ENCODE measurements at places on chromosomes 5 and 9.

DNA sequence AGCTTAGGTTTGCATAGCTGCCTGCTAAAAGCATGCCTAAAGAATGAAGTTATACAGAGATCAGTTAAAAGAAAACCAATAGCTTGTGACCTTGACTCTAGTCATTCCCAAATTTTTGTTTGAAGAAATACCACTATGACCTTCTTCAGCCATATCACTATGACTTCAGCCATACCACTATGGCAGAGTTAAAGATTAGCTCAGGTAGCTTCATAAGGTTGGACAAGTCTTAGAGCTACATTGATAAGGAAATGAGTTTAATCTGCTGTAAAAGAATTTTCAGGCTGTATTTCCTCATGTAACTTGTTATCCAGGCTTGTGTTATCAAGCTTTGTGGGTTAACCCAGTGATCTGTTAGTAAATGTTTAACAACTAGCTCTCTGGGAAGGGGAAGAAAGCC, 30.7 kb downstream of the C6 start:
- no peak for DNase-seq

DNA sequence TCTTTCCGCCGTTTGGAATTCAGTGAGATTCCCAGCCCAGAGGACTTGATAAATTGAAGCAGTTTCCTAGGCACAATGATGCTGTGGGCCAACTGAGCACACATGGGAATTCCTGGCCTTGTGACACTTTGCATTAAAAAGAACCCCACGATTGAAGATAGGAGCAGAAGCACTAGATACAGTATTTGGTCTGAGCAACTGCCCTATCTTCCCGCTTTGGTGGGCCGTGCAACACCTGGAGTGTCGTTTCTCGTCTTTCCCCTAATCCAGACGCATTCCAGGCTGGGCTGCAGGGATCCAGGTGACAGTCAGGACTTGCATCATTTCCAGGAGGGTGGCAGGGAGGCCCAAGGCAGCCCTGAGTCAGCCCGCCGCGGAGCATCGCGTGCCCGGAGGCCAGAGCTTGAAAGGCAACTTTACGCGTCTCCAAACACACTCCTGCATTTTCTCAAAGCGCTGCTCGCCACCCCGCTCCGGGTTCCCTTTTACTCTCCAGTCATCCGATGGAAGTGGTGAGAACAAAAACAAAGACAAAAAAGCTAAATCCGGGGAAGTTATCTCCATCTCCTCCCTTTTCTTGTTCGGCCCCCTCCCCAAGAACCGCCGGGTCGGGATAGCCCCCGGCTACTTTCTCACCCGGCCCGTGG, 753 bp upstream of the STC2 start:
- DNase-seq: no peak

- no peak for DNase-seq
These were observed 114.3 kb upstream of the SARDH start for GRCh38 chr9:133852431-133852830.

GRCh38 chr5:100901821-100902341, 1.2 kb downstream of the ST8SIA4 start:
- DNase-seq: peak; percentile 34

- DNase-seq: no peak
These were observed 685.8 kb downstream of the MAT2B start for GRCh38 chr5:164191240-164191639.

- DNase-seq: no peak
These were observed 307.3 kb upstream of the KCNN2 start for GRCh38 chr5:114054594-114054993.

DNA sequence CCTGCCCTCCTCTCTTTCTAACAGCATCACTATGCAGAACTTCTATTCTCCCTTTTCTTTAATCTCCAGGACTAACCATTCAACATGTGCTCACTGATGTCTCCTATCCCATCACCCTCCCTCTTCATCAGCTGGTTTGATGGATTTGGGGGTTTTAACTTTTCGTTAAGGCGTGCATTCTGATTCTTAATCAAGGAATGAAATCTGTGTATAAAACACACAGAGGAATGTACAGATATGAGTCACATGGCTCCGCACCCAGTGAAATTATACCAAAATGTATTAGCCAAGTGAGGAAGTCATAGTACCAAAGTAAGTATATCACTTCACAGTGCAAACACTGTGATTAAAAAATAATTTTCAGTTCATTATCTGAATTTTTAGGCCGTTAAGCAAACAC, 35.2 kb downstream of the MARCHF11 start:
- no peak for DNase-seq

DNA sequence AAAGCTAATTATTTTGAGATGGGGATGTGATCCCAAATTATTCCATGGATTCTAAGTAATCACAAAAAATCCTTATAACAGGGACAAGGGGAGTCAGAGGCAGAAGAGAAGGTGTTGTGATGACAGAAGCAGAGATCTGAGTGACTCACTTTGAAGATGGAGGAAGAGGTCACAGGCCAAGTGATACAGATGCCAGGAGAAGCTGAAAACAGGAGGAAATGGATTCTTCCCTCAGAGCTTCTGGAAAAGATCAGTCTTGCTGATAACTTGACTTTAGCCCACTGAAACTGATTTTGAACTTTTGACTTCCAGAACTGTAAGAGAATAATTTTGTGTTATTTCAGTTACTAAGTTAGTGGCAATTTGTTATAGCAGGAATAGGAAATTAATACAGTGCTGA, 105.3 kb downstream of the GCNT1 start:
- no peak for DNase-seq

DNA sequence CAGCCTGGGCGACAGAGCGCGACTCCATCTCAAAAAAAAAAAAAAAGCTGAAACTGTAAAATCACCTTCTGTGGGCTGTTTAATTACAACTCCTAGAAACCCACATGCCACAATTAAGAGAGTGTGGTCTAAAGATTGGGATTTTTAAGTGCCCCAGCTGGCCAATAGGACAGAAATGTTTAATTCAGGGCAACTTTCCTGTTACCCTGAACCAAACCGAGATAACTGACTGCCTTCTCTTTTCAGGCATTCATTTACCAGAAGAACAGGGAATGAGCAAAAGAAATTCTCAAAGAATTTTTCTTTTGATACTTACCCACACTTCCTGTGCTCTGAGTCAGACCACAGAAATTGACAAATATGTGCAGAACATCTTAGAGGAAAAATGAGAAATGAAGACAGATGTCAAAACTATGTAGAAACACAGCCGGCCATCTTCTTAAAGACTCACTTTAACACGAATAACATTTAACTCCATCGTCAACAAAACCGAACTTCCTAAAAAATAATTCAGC, 221.3 kb upstream of the DAPK1 start:
- DNase-seq: no peak

- no peak for DNase-seq
These were observed 1381.5 kb upstream of the WWC1 start for GRCh38 chr5:166909926-166910325.

DNA sequence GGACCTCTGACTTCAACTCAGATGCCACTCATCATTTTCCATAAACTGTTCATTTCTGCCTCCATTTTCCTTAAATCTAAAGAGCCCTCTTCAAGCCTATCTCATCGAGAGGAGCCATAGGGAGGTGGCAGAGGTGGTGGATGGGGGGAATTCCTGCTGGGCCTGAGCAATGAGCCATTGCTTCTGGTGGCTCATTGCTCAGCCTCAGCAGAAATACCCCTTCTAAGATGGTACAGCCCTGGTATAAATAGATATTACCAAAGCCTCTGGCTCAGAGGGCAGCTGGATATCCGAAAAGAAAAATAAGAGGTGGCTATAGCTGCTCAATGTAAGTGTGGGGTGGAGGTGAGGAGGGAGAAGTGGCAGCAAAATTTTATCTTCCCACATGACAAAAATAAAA, 313.5 kb downstream of the CAAP1 start:
- no peak for DNase-seq

DNA sequence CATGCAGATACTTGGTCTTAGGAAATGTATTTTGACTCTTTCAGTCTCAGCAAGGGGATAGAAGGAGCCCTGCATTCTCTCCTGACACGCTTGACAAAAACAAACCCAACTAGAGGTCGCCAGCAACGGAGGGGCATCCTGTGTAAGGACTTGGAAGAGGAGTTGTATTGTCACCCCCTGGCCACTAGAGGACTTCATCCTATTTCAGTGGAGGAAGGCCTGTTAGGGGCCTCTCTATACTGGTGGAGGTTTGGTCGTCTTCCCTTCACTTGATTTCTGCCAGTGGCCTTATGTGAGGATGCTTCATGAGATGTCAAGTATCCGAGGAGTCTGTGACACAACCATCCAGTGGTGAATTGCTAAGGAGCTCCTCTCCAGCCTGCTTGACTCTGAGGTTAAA, 122.8 kb upstream of the STC2 start:
- no peak for DNase-seq

GRCh38 chr9:96071815-96072124, 196.3 kb downstream of the ERCC6L2 start:
- DNase-seq: no peak

DNA sequence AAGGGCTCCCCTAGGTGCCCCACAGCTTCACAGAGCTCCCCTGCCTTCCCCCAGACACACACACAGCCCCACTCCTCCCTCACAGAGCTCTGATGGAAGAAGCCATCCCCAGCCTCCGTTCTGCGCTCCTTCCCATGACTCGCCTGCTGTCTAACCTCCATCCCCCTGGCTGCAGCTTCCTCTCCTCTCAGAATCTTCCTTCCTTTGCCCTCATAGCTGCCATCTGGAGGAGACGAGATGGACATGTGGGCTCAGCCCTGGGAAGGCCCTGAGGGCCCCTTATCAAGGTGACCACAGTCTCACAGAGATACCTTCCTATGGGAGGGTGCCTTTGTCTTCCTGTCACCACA, 94.3 kb downstream of the PCDH1 start:
- no peak for DNase-seq

DNA sequence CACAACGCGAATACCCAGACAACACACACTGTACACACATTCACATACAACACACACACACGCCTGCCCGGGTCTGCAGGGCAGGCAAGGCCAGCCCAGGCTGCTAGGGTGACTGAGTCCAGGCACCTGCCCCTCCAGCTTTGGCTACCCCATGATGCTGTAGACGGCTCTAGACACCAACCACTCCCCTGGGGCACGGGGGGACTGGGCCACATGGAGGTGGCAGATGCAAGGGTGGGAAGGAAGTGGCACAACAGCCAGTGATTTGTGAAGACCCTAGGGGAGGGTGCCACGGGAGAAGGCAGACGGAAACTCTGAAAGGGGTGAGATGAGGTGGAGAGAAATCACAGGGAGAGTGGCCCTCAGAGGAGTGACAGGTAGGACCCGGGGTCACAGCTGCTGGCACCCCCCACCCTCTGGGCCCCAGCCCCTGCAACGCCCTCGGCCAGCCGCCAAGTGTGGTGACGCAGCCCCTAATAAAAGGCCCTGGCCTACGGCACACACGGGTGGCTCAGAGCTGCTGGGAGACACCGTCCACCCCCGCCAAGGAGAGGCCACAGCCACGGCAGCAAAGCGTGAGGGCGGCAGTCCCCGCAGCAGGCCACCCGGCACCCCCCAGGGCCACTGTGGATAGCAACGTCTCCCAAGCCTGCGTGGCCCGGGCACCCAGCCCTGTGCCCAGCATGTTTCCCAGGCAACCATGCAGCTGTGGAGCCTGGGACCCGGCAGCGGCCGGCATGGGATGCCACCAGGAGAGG, 6.6 kb upstream of the CCDC187 start:
- no peak for DNase-seq

- no peak for DNase-seq
These were observed 7.6 kb downstream of the IL9 start for GRCh38 chr5:135887881-135888614.

- no peak for DNase-seq
These were observed 26.4 kb downstream of the ZDHHC11B start for GRCh38 chr5:757931-758697.

- DNase-seq: no peak
These were observed 386.9 kb upstream of the IRX4 start for GRCh38 chr5:2269656-2270055.

GRCh38 chr9:101326035-101326434, 58.8 kb downstream of the BAAT start:
- DNase-seq: no peak

GRCh38 chr9:133592731-133593409, 16.3 kb downstream of the FAM163B start:
- DNase-seq: no peak

- DNase-seq: no peak
These were observed 251.5 kb downstream of the FSTL4 start for GRCh38 chr5:133360693-133361472.

DNA sequence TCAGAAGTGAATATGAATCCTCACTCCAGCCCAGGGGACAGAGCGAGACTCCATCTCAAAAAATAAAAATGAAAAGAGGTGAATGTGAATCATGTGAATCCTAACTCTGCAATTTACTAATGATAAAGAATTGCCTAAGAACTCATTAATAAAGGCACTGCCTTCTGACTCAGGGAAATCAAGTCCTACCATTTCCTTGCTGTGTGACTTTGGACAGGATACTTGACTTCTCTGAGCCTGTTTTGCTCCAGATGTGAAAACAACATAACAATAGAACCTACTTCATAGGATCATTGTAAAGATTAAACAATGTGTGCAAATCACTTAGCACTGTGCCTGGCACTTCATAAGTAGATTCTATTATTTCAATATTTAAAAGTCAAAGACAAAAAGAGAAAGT, 15.1 kb upstream of the PWWP2A start:
- no peak for DNase-seq

- no peak for DNase-seq
These were observed 3.9 kb downstream of the CDKN2B start for GRCh38 chr9:22005021-22005701.

DNA sequence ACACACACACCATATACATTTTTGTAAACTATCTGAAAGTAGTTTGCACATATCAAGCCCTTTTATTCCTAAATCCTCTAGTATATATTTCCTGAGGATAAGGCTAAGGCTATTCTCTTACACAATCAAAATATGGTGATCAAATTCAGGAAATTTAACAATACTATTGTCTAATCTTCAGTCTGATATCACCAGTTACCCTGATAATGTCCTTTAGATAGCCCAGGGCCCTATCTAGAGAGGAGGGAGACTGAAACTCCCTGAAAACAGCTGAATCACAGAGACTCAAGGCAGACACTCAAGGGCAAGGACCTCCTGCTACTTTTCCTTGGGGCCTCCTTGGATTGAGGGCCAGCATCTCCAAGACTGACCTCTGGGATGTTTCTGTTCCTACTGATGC, 30.4 kb downstream of the PTTG1 start:
- DNase-seq: no peak

GRCh38 chr5:33343676-33344327, 97.0 kb upstream of the TARS1 start:
- DNase-seq: no peak

GRCh38 chr5:166282939-166283338, 2008.5 kb upstream of the WWC1 start:
- no peak for DNase-seq

- DNase-seq: no peak
These were observed 386.9 kb upstream of the SMC2 start for GRCh38 chr9:103707181-103707580.

GRCh38 chr9:114616684-114617520, 5.8 kb downstream of the TMEM268 start:
- DNase-seq: no peak
